ENCODE measurements at places on chromosomes 13 and 19.

- no peak for DNase-seq
These were observed 23.4 kb upstream of the ARGLU1 start for GRCh38 chr13:106591299-106591698.

- no peak for DNase-seq
These were observed 118.5 kb upstream of the GPC6 start for GRCh38 chr13:93108111-93108601.

GRCh38 chr13:39462428-39462827 lies 140.6 kb downstream of the LHFPL6 start:
- peak; percentile 26 for DNase-seq

GRCh38 chr13:52931131-52931530 lies 82.7 kb upstream of the PCDH8 start:
- no peak for DNase-seq

GRCh38 chr19:49718511-49718910 lies 27.6 kb downstream of the CPT1C start:
- DNase-seq: no peak

GRCh38 chr13:99307648-99308339 lies 595 bp upstream of the GPR183 start:
- DNase-seq: no peak

DNA sequence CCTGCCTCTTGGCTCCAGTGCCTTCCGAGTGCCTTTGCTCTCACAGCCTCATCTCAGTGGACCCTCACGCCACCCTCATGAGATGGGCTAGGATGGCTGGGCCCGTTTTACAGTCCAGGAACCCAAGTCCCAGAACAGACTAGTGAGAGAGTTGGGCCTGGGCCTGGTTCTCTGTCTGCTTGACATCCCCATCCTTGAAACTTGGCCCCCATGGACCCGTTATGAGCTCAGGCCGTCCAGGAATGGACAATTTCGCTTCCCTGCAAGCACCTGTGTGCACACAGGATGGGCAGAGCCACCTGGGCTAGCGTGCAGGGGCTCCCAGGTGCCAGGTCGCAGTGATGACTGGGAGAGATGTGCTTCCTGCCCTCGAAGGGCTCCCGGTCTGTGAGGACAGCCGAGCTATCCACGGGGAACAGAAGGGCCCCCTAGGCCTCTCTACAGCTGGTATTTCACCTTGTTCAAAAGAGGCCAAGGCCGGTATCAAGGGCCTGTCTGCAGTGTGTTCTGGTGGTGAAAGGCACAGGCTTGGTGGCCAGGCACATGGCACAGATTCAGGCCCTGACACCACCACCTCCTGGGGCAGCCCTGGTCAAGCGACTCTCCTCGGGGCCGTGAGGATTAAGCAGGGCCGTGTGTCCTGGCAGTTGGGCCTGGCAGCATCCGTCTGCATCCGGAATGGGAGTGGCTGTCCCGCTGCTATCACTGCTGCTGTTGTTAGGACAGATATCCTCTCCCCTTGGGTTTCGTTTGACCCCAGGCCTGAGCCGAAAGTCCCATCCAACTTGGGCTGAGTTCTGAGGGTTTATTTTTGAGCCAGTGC lies 38.9 kb downstream of the CAPN12 start:
- no peak for DNase-seq

GRCh38 chr13:20182231-20182846 lies 10.4 kb downstream of the GJB2 start:
- DNase-seq: no peak

- no peak for DNase-seq
These were observed 48.6 kb upstream of the RGCC start for GRCh38 chr13:41408746-41409145.

DNA sequence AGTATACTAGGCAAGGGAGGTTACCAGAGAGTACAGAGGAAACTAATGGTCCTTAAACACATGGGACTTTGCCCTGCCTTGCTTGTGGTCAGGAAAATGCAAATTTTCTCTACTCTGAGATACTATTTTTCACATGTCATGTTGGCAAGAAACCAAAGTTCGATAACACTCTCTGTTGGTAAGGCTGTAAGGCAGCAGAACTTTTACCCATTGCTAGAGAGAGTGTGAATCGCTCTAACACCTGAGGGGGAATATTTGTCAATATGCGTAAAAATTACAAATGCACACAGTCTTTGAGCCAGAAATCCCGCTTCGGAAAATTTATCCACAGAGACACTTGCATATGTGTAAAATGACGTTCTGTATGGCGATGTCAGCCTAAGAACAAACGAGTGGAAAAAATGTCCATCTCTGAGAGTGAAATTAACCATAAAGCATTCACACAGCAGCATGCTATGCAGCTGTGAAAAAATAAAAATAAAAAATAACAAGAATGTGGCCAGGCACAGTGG lies 9.5 kb upstream of the RFX1 start:
- no peak for DNase-seq

DNA sequence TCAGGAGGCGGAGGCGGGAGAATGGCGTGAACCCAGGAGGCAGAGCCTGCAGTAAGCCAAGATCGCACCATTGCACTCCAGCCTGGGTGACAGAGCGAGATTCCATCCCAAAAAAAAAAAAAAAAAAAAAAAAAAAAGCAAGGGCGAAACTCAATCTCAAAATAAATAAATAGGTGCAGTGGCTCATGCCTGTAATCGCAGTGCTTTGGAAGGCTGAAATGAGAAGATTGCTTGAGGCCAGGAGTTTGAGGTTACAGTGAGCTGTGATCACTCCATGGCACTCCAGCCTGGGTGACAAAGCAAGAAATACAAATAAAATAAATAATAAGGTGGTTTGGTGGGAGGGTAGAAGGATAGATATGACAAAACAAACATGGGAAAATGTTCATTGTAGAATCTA lies 39.0 kb upstream of the CYP2S1 start:
- DNase-seq: no peak

DNA sequence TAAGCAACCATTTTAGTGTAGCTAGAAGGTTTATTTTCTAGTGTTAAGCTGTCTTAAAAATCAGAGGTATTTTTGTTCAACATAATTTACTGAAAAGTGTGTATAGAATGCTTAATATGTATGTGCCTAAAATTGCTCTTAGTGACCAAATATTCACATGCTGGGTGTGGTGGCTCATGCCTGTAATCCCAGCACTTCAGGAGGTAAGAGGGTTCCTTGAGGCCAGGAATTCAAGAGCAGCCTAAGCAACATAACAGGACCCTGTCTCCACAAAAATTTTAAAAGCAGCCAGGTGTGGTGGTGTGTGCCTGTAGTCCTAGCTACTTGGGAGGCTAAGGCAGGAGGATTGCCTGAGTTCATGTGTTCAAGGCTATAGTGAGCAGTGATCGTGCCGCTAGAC lies 120.9 kb upstream of the FRY start:
- DNase-seq: no peak

DNA sequence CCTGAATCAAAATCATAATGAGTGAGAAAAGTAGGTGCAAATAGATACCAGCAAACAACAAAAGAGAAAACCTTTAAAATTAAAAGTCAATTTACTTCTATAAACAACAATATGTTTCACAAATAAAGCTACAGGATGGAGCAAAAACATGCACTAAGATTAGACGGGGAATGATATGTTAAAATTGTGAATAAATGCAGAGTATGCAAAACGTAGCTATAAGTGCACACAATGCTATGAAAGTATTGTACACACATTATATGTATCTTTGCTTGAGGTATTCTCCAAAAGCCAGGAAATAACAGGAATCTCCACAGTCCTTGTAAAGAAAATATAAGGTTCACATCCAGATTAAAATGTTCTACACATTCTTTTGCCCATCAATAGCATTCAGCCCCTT lies 523.9 kb downstream of the EFNB2 start:
- DNase-seq: no peak

DNA sequence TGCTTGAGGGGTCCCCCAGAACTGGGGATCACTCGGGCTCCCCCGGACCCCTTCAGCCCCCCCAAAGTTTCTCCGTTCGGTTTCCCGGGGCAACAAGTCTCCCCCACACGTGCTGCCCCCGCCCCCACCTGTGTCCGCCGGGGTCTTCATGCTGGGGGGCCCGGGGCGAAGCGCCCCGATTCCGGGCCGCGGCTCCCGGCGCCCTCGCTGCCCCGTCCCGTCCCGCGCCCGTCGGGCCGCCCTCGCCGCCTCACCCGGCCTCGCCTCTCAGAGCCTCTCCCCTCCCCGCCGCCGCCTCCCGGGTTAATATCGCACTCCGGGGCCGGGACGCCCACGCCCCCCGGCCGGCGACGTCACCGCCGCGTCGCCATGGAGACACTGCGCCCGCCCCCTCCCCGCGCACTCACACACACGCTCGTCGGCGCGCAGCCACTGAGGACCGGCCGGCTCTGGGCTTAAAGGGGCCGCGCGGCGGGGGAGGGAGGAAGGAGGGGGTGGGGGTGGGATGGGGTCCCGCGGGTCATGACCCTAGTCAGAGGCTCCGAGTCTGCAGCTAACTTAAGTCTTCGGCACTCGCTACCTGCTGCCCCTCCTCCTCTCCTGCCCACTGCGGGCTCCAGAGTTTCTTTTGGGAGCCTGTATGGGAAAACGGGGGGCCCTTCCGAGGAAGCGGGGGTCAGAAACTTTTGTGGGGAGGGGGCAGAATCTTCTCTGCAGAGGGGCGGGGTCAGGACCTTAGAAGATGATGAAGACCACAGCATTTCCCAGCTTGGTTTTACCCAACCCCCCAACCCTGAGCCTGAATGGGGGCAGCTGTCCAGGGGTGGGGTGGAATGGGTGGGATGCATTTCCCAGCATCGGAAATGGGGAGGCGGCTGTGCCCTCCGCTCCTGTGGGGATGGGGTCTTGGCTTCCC lies at the start of gene ERF:
ERF (minus strand) TSS at position 279 of the 916 bp plus-strand sequence; CDS start at position 150, 129 bp downstream.
- peak; percentile 87 for DNase-seq

GRCh38 chr19:29793116-29793727 lies 18.6 kb upstream of the CCNE1 start:
- DNase-seq: no peak

DNA sequence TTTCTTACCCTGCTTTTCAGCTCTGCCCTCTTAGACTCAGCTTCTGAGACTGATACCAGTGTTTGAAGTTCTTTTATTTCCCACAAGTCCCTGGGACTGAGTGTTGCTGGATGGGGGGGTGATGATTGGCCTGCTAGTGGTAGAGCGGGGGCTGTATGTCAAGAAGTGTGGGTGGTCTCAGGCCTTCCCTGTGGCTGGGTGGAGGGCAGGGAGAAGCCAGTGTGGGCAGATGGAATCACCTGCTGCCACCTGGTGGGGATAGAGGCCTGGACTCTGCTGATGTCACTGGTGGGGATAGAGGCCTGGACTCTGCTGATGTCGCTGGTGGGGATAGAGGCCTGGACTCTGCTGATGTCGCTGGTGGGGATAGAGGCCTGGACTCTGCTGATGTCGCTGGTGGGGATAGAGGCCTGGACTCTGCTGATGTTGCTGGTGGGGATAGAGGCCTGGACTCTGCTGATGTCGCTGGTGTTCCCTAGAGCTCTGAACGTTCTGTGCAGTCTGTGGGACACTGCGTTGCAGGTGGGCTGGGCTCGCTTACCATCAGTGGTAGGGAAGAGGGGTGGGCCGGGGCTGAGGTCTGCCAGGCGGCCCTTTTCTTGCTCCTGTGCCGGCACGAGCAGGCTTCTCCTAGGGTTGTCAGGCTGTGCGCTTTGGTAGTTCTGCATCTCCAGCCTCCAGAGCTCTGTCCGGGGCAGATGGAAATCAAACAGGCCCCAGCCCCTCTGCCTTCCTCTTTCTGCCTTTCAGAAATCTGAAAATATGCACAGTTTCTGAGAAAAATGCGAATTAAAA lies 101.3 kb downstream of the ARHGEF7 start:
- no peak for DNase-seq

- DNase-seq: no peak
These were observed 16.4 kb downstream of the FPR3 start for GRCh38 chr19:51811344-51811743.

DNA sequence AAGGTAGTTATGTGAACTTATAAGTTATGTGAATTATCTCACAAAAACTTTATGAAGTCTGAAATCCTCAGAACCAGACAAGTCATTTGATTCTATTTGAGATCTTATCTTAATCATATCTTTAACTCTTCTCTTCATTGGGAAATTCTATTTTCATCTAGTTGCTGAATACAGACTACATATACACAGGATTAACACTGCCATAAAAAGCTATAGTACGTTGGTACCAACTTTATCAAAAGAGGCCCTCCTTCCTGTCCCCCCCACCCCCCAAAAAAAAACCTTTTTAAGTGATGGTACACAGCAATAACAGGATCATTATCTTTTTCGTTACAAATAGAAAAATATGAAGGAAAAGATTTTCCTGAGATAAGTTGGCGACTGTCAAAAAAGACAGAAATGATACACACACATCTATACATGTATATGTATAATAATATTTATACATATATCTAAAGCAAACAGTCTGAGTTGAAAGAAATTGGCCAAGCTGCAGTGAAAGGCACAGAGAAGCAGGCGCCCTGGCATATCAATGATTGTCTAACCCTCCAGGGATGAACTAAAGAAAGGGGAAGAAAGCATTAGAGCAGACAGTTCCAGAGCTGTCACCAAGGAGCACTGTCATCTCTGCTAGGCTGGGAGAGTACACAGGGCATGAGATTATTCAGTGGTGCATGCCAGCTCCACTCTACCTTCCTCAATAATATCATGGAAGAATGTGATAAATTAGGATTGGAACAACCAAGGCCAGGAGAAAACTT lies 116.7 kb downstream of the KLF12 start:
- no peak for DNase-seq

DNA sequence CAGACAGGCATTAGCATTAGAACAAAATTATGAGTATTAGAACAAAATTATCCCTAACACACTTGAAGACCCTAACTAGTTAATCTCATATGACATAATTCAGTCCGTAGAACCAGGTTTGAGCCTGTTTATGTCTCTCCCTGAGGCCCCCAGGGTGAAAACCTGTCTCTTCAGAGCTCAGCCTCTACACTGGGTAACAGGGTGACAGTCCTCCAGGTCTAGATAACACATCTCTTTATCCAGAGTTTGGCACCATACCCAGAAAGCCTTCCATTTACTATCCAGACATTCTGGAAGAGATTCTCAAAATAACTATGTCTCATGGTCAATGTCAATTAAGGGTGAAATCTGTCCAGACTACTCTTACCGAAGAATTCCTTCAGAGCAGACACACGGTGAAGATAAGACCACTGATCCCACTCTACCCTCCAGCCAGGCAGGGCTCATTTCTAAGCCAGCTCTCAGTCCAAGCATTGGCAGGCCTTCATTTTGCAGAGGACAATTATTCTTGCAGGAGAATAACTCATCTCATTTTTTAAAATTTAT lies 1195.3 kb downstream of the EFNB2 start:
- no peak for DNase-seq

GRCh38 chr13:113943821-113944565 lies 29.9 kb downstream of the C13orf46 start:
- DNase-seq: no peak

DNA sequence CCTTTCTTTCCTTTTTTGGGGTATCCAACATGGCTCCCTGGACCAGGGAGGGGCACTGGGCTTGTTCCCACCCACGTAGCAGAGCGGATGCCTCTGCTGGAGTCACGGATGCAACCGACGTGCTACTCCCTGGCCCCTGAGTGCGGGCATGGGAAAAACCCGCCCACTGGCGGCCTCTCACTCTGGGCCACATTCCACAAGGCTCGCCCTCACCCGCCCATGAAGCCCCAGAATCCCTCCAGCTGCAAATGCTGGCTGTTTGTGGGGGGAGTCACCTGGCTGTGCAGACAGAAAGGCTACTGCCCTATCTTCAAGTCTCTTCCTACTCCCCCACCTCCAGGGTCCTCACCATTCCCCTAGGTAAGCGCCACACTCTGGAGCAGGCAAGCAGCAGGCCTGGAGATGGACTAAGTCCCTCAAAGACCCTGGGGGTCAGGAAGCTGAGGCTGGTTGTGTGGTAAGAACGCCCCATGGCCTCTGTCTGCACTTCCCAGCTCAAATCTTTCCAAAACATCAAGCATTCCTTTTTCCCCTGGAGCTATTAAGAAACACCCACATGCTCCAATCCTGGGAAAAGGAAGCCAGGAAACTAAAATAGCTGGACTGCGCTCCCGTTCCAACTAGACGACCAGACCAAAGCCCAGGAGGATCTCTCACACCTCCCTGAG lies 17.9 kb upstream of the EPHX3 start:
- no peak for DNase-seq
